ENCODE measurements at places on chromosomes 2 and 18.

DNA sequence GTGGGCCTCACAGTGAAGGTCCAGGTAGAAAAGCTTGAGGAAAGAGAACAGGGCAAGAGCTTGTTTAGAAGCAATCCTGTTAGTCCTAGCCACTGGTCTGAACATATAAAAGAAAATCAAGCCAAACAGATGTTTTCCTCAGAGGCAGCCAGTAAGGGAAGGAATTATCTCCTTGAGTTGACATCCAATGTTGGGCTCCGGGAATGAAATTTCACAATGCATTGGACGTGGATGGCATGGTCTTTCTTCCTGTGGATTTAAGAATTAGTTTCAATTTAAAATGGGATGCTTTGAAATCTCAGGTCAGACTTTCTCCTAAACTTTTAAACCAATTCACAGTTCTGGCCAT, 92.1 kb downstream of the ACKR3 start:
- DNase-seq = no peak

GRCh38 chr2:191025135-191025534, 11.2 kb upstream of the STAT1 start:
- DNase-seq = no peak

DNA sequence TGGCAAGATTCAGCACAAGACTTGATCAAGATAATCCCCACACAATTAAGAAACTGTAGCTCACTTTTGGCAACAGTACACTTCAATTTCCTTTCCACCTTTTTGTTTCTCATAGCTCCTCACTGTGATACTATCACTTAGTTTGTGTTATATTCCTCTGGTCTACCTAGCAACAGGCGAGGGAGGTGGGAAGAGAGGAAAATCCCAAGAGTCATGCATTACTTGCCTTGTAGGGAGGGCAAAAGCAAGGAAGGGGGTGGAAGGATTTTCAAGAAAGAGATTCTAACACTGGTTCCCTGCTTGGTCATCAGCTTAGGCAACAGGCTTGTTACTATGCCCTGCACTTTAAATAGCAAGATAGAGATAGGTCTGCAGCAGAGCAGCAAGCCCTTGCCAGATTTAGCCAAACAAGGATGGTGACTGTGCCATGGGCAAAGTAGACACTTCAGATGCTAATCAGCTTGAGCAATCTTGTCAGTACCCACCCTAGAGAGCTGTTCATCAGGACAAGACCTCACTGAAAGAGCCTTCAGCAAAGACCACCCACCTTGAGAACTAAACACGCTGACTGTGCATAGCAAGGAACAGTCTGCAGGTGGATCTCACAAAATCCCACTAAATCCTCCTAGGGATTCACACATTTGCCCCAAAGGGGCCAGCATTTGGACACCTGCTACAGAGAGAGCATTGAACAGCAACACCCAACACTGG, 134.6 kb downstream of the MBD2 start:
- DNase-seq = no peak

DNA sequence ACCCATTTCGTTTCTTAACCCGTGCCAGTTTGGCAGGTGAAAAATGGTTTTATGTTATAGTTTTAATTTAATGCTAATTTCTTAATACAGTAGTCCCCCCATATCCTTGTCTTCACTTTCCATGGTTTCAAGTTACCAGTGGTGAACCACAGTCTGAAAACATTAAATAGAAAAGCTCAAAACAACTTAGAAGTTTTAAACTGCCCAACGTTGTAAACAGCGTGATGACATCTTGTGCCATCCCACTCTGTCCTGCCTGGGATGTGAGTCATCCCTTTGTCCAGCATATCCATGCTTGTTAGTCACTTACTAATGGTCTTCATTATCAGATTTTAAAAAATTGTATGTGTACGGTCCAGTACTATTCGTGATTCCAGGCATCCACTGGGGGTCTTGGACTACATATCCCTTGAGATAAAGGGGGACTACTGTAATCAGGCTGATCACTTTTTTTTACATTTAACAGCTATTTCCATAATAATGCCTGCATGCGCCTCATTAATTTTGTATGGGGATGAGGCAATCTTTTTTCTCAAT, 31.9 kb downstream of the SLC66A3 start:
- no peak for DNase-seq

DNA sequence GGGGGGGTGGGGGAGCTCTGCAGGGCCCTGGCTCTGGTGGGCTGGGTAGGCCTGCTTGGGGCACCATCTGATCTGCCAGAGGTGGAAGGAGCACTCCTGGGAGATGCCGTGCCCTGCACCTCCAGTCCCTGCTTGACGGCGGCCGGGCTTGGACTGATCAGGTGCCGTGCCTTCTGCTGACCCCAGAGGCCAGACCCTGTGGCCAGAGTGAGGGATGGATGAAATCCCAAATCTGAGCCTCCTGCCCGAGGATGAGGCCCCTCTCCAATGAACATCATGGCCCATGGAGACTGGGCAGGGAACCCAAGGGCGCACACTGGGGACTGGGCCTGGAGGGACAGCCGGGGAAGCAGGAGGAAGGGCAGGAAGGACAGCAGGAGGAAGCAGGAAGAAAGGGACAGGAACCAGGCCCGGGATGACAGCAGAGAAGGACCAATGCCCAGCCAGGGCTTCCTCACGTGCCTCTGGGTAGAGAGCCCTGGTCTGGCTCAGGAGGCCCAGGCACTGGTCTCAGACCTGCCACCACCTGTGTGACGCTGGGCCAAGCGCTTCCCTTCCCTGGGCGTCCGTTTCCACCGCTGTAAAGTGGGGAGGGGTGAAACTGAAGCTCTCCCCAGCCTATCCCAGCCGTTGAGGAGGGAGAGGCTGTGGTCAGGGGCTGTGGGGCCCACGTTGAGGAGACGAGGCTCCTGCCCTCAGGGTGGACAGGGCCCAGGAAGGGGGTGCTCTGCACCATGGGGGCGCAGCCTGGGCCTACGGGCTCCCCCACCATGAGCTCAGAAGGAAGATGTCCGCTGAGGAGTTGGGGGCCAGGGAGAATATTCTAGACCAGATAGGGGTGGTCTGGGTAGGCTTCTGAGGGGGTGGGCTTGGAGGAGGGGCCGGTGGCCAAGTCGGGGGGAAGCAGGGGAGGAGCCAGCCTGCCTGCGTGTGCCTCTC, 1.0 kb upstream of the GPR35 start:
- DNase-seq = no peak

- DNase-seq = no peak
Observed at GRCh38 chr2:178448968-178449661, 1.9 kb downstream of the PRKRA start.

DNA sequence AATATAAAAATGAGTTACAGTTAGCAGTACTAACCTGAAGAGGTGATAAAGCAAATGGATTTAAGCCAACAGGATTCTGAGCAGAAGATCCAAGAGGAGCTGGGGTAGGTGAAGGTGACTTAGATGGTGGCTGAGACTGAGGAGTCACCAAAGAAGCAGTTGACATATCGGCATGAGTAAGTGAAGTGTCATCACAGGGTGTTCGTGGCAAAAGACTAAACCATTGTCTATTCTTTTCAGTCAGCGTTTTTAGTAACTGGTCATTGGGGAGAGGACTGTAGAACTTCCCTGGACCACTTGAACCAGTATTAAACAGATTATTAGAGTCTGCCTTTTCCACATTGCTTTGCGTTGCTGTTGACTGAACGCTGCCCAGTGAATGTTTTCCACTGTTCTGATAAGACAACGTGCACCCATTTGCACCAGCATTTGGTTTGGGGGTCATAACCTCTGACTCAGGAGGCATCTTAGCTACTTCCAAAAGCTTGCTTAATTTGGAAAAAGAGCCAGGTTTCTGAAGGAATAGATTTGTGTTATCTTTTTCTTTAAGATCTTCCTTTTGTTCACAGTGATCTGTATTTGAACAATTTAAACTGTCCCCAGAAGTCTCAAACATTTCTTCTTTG, 63.3 kb upstream of the WDSUB1 start:
- no peak for DNase-seq

GRCh38 chr2:13596233-13596632, 879.5 kb downstream of the TRIB2 start:
- DNase-seq = no peak

- no peak for DNase-seq
Observed at GRCh38 chr18:28712796-28713425, 536.0 kb upstream of the CDH2 start.

GRCh38 chr2:1856475-1856874, 112.2 kb upstream of the PXDN start:
- no peak for DNase-seq

- DNase-seq = no peak
Observed at GRCh38 chr2:213281156-213281555, 3.1 kb upstream of the SPAG16 start.

DNA sequence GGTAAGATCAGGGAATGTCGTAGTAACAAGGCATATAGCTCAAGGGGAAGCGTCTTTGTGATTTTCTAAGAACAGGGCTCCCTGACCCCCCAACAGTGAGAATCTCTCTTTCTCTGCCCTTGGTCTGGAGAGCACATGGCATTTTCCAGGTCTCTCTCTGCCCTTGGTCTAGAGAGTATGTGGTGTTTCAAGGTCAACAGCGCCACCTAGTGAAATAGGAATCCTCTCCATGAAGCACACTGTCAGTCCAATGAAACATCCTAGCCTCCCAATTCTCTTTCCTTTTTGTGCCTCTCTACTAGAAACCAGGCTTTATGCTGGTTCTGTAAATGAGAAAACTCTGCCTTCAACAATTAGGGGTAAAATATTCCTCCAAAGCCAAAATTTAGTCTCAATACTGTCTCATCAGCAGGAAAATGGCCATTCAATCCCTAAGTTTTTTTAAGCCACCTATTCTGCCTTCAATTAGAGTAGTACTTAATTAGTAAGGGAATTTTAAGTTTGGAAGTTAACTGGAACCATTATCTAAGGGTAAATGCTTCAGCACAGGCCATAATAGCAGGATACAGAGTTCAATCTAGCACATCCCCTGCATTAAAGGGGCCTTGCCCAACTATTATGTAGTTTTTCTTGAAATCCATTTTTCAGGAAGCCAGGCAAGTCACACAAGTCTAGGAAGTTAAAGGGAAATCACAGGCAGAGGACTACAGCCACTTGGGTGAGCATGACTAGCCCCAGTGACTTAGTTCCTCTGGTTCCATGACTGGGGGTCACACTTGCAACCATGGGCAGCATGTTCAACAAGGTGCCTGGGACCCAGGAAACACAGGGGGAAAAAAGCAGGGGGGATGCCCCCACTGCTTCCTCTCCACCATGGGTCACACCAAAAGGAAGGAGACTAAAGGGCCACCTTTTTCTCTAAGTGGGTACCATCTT, 12.4 kb downstream of the DYM start:
- peak; percentile 40 for DNase-seq

DNA sequence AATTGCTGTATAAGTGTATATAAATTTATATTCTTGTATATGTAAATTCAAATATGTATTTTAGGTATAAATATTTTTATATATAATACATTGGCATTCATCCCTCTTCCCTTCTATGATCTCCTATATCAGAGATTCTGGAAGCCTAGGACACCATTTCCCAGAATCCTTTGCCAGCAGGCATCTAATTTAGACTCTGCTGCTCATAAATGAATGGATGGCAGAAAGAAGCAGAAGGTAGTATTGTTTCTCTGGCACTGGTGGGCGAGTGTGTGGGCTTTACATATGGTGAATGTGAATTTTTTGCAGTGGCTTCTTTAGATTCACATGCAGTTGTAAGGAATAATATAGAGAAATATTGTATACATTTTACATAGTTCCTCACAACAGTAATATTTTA, 215.2 kb upstream of the THSD7B start:
- DNase-seq = no peak

- no peak for DNase-seq
Observed at GRCh38 chr18:63579616-63580015, 7.5 kb upstream of the SERPINB13 start.

GRCh38 chr2:69279931-69280681, 106.9 kb downstream of the GFPT1 start:
- no peak for DNase-seq

DNA sequence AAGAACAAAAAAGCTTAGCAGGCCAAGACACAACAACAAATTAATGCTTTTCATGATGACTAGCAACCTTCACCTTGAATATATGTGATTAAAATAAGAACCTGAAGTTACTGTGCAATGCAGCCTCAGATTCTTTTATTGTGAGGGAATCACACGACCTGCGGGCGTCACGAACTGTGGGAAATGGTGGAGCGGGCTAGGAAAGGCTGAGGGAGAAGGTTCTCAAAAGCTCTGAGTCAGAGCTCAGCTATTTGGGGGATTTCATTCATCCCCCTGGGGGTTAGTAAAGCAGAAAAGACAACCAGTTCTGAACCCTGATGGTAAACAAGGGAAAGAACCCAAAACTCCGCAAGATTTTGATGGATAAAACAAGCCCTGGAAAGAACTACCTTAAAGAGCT, 89.3 kb upstream of the NCKAP5 start:
- no peak for DNase-seq

DNA sequence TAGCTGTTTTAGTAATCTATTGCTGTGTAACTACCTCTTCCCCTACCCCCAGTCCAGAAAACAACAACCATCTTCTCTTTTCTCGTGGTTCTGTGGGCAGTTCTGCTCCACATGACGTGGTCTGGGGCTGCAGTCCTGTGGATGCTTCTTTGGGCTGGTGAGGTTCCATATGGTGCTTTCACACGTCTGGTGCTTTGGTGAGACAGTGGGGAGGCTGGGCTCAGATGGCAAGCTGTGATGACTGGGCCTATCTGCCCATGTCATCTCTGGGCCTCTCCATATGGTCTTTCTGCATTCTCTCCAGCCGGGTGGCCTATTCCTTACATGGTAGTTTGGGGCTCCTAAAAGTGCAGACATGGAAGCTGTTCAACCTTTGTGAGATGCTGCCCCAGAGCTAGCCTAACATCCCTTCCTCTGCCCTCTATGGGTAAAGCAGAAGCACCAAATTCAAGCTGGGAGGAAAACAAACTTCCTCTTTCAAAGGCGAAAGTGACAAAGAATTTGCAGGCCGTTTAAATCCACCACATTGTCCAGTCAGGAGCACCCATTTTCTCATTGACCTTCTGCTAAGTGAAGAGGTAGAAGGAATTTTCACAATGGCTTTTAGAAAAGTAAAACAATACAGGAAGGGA, 68.3 kb upstream of the IL1R1 start:
- no peak for DNase-seq

- no peak for DNase-seq
Observed at GRCh38 chr18:45073556-45073955, 392.9 kb downstream of the SETBP1 start.

DNA sequence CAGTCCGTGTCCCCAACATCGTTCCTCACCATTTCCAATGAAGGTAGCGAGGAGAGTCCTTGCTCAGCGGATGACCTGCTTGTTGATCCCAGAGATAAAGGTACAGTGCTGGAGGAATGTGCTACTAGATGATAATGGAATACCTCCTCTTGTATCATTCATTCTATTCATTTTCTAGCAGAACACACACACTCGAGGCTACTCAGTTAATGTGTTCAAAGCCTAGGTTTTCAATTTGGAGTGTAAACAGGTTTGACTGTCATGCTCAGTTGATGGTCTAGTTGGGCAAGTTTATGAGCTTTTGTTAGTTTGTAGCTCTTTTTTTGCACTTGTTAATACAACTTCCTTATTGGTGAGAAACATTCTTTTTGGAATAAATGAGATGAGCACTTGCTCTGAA, 114.2 kb downstream of the ICA1L start:
- DNase-seq = no peak

DNA sequence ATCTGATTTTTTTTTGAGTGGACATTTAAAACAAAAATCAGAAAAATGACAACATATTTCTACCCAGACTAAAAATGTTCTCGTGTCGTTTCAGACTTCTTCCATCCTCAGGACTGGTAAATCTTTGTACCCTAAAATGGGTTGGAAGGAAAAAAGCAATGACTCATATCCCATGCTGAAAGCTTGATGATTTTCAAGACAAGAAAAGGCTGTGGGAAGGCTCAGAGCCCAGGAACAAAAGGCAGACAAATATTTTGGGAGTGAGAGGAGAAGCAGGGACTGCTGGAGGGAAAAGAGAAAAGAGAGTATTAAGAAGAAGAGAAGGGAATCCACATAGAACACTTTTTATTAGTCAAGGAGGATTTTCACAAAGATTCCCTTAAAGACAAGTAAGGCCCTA, 77.1 kb upstream of the CTAGE1 start:
- no peak for DNase-seq

Measured in nephron progenitor cell (in vitro differentiated cells).